Fibroblast of villous mesenchyme (primary cell): ENCODE measurements at places on chromosomes 7 and 10.

DNA sequence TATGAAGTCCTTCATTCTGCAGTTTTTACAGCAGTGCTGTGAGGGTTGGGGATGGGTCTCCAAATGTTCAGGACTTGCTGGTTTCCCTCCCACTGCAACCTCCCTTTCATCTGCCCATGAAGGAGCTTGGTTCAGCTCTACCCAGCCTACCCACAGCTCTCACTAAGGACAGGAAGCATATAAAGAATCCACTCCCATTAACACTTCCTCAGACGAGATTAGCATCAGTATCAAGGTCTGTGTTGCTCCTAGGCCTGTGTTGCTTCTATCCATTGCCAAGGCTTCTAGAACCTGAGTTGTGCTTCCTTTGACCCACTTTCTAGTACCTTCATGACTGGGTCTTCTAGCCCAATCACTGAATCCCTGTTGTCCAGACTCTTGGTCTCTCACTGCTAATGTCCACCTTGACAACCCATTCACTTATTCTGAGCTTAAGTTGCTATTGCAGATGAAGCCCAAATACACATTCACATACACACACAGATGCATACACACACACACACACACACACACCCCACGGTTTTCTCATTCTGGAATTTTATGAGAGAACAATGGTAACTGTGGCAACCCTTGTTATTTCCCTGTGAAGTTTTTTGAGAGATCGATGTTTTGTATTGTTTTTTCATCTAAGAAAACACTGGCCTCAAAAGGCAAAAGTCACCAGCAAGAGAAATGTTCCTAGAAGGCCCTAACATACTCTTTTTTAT lies 248.1 kb downstream of the MTERF1 start:
- no peak for DNase-seq

DNA sequence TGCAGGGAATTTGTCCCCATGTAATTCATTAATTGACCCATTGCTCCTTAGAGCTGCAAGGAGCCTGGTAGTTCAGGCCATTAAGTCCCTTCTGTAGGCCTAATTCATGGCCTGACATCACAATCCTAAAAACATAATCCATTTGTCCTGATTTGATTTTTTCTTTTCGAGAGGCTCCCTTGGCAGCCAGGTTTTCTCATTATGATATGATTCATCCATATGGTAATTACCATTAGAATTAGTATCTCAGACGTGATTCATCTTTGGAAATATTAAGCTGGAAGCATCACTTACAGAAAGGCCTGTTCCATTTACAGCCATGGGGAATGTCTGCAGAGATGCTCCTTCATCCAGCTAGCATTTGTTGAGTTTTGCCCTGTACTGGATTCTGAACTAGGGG lies 128.5 kb downstream of the PLCE1 start:
- no peak for DNase-seq

DNA sequence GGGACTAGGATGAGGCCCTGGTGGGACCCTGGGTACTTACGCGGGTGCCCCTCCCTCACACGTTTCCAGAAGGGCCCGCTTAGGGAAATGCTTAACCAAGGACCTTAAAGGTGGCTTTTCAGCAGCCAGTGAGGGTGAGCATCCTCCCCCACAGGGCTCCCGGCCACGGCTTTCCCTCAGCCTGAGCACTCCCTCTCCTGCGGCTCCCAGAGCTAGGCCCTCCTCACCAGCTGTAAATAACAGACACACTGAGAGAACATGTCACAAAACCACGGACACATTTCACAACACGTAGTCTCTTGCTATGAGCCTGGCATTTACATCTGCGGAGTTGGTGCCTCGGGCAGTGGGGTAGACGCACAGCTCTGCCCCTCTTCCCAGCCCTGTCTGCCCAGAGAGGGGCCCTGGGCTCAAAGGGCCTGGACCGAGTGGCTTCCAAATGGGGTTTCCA lies 25.2 kb downstream of the GRID1 start:
- DNase-seq, result no peak

DNA sequence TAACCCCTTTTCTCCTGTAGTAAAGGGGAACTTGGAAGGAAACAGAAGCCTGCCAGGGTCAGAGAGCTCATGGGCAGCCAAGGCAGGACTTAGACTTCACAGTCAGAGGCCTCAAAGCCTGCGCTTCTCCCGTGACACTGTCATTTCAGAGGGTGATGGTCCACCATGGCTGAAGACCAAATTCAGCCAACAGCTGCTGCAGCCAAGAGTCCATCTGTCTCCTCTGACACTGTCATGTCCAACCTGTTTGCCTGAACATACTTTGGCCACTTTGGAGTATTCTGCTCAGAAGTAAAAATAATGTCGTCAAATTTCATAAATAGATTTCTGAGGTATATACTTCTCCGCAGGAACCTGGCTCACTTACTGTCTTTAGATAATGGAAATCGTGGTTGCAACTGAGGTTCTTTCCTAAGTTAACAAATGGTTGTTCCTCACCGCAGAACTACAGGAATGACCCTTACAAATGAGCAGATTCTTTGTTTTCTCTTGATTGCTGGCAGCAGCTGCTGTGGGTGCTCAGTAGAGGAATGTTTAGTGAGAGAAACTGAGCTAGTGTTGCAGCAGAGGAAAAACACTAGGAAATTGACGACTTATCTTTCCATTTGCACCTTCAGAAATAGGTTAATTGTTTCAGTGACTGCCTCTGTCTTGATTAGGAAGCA lies 626.5 kb downstream of the SDK1 start:
- no peak for DNase-seq

- no peak for DNase-seq
These were observed 31.5 kb downstream of the HIF1AN start for GRCh38 chr10:100567249-100567648.

- no peak for DNase-seq
These were observed 143.3 kb downstream of the CALN1 start for GRCh38 chr7:72268796-72269195.
